ENCODE measurements at places on chromosomes 2 and 18.

GRCh38 chr18:68962623-68963022 is 164.7 kb downstream of the CCDC102B start:
- DNase-seq: no peak

GRCh38 chr2:240351088-240351741 is 84.2 kb upstream of the GPC1 start:
- DNase-seq: no peak

GRCh38 chr18:10851824-10852319 is 297.5 kb downstream of the PIEZO2 start:
- no peak for DNase-seq

DNA sequence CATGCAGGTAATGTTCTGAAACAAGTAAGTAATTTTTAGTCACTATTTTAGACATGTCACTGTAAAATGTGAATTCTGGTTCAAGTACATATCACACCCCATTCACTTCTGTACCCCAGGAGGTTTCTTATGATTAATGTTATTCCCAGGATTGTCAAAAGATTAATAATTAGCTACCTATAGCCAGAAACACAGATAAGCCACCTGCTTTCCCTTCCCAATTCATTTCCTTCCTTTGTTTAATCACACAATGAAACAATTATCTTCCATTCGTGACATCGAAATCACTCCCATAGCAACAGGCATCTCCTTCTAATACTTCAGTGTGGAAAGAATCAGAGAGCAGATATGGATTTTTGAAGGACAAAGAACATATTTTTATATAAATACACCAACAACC is 1650.3 kb upstream of the CELF4 start:
- no peak for DNase-seq

GRCh38 chr2:238176613-238177012 is 17.8 kb downstream of the ERFE start:
- DNase-seq: no peak

DNA sequence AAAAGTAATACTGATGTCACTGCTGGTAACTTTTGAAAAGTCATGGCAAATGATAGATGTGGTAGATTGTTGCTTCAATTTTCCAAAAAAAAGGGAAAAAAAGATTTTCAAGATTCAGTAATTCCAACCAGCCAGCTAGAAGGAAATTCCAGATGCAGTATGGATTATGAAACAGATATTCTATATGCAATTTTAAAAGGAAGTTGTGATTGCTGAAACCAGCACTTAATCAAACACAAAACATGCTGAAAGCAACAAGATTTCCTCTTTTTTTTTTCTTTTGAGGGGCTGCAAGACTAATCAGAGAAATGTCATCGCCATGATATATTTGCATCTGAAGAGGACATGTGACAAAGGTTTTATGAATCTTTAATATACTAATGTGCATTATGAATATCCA is 5.1 kb upstream of the HNMT start:
- no peak for DNase-seq

DNA sequence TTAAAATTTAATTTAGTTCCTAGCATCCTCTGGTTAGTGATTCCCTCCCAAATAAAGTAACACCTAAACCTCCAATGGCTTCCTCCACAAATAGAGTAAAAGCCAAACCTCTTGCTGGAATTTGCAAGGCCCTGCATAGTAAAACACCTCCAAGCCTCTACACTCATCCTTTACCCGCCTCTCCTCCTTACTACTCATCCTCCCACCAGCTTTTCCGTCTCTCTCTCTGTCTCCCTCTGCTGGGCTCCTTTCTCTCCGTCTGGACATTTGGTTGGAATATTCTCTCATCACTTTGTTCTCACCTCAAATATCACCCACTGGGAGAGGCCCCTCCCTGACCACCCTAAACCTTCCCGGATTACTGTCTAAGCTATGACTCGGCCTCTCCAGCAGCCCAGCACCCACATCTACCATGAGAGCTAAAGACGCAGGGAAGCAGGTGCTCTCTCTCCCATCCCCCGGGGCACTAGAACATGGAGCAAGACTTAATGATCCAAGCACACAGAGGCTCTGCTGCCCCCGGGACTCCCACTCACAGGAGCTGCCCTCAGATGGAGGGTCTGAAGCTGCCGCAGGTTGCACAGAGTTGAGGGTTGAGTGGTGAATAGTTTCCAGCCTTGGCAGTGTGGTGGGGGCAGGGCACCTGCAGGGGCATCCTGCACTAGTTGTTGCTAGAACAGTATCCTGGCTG is 167.2 kb downstream of the FBXO15 start:
- DNase-seq: no peak

DNA sequence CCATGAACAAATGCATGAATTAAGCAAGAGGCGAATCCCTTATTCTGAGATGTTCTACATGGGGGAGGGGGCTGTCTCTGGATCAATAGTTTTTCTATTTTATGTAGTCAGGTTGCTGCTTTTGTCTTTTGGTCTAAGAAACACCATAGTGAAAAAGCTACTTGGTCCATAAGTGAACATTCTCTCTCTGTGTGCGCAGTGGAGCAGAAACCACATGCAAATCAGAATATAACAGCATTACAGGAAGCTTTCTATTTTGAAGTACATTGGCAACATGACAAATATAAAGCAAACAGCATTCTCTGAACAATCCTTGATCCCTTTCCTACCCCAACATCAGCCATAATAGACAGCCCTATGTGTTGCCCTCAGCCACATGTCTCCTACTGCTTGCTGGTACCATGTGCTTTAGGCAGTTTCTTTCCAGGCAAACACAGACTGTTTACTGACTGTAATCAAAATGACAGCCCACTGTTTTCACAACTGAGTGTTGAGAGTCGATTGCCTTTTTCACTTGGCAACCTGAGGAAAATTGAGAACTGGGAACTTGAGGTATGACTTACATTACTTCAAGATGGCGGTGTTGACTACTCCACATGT is 10.6 kb downstream of the SCN3A start:
- DNase-seq: no peak

GRCh38 chr2:201915446-201915845 is 109.1 kb downstream of the CDK15 start:
- no peak for DNase-seq

DNA sequence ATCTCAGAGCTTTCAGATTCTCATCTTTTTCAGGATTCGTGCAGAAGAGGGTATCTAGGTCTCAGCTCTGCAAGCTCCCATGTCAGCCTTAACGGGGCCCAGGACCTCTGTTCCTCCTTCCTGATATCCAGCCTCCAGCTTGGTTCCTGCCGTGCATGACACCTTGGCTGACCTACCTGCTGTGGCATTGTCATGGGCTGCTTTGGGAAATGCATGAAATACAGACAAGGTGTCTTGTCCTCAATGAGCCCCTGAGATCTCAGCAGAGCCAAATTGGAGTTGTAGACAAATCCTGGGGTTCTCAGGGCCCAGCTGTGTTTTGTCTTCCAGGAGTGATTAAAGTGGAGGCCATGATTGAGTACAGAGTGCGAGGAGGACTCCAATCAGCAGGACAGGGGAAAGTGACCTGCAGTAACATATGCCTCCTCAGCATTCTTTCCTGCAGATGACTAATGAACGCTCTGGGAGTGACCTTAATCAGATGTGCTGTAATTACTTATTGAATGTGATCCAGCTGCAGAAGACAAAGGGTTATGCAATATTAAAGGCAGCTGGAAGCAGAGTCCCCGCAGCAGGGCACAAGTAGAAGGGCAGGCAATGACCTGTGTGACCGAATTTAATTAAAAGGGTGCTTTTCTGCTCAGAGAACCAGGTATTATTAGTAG is 141.1 kb downstream of the CCBE1 start:
- no peak for DNase-seq

GRCh38 chr2:228688007-228688645 is 506.6 kb upstream of the SPHKAP start:
- no peak for DNase-seq

GRCh38 chr2:125259451-125259850 is 1234.4 kb downstream of the CNTNAP5 start:
- DNase-seq: no peak

- DNase-seq: no peak
Observed at GRCh38 chr2:36615222-36615621, 17.3 kb upstream of the FEZ2 start.

- no peak for DNase-seq
Observed at GRCh38 chr18:37218022-37218590, 347.5 kb downstream of the CELF4 start.

GRCh38 chr18:31630549-31630948 is 38.9 kb downstream of the TTR start:
- DNase-seq: no peak

Measured in T-helper 9 cell (primary cell).